Inflammatory macrophage treated with lipopolysaccharide for 4 hours (primary cell): ENCODE measurements at places on chromosomes 1 and 21.

- DNase-seq = no peak
Observed at GRCh38 chr1:100253552-100253951, 3.9 kb upstream of the DBT start.

GRCh38 chr1:41653574-41653973 lies 169.1 kb upstream of the EDN2 start:
- no peak for DNase-seq

- no peak for DNase-seq
Observed at GRCh38 chr1:71086331-71086730, 5.5 kb upstream of the ZRANB2 start.

- DNase-seq = peak; percentile 63
Observed at GRCh38 chr1:116508085-116508983, 62.5 kb downstream of the CD58 start.

GRCh38 chr1:20184481-20184900 lies 1.4 kb upstream of the UBXN10 start:
- DNase-seq = no peak
